ENCODE measurements at places on chromosomes 4 and X.

GRCh38 chrX:107324493-107325310 is 118.3 kb downstream of the DNAAF6 start:
- no peak for DNase-seq

DNA sequence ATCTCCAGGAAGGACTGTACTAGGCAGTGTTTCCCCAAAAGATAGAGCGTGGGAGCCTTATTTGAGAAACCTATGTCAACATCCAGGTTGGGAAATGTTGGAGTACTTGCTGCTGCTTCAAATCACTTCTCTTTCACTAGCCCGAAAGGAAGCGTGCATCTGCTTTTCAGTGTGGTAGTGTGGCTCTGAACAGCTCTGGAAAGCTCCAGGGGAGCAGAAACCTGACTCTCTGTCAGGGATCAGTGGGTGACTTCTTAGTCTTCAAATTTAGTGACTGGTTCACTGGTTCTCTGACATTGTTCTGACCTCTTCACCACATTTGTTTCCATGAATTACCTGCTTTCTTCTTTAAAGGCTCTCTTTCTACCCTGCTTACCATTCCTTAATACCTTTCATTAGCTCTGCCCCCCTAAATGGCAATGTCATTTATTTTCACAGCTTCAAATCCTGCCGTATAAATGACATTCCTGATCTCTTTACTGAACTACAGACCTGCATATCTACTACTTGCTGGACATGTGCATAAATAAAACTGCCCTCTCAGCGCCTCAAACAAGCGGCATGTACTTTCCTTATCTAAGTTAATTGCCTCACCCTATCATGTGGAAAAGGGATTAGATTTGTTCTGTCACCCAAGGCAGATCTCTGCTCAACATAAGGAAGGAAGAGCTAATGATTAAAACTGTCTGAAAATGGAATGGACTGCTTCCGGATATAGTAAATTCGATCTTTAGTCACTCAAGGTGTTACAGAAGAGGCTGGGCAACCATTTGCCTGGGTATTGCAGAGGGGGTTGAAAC is 37.0 kb downstream of the DLG3 start:
- DNase-seq: no peak

GRCh38 chr4:12679217-12679616 is 804.9 kb downstream of the RAB28 start:
- no peak for DNase-seq

DNA sequence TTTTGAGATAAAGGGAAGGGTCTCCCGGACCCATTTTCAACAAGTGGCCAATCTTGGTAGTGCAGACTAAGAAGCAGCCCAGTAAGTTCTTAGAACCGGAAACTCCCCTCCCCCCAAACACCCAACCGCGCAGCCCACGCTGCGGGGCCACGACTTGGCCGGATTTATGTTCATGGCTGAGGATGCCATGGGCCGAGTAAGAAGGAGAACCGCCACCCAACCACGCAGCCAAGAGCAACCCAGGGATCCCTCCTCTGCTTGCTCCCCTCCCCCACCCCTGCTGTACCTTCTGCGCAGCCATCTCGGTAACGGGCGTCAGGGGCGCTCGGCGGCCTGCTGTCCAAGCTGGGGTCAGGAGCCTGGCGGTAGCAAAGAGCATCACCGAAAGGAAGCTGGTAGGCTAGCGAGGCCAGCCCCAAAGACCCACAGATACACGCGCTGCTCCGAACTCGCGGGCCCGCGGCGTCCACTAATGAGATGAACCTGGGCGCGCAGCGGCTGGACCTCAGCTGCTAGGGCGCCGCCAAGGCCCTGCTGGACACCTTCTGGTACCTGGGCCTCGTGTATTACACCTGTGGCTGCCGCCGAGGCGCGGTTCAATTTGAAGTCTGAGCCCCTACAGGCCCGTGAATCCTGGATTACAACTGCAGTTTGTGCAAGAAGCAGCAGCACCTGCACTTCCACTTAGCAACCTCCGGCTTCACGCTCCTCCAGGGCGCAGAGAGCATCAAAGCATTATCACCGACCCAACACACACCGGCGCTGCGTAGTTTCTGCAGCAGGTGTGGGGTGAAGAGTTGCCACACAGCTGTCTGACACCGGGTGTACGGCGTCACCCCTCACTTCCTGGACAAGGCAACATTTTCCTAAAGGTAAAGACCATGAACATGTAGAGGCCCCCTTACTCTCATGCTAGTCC is 63.4 kb downstream of the NUDT10 start:
- peak; percentile 17 for DNase-seq

- no peak for DNase-seq
Observed at GRCh38 chr4:87377816-87378215, 13.2 kb downstream of the HSD17B11 start.

GRCh38 chrX:119607018-119607389 is 780 bp upstream of the NKRF start:
- no peak for DNase-seq

GRCh38 chr4:182250446-182250845 is 7.2 kb downstream of the TENM3 start:
- DNase-seq: no peak

DNA sequence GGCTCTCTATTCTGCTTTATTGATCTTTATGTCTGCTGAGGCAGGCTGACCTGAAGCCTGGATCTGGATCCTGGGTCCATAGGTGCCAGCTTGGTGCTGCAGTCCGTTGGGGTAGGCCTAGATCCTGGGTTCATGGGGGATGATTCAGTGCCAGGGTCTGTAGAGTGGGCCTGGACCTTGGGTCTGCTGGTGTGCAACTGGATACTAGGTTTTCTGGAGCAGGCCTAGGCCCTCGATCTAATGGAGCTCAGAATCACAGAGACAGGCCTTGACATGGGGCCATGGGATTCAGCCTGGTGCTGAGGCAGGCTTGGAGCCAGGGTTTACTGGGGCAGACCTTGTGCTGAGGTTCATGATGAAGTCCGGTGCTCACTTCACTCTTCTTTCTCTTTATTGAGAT is 358.6 kb downstream of the TEX13C start:
- no peak for DNase-seq

DNA sequence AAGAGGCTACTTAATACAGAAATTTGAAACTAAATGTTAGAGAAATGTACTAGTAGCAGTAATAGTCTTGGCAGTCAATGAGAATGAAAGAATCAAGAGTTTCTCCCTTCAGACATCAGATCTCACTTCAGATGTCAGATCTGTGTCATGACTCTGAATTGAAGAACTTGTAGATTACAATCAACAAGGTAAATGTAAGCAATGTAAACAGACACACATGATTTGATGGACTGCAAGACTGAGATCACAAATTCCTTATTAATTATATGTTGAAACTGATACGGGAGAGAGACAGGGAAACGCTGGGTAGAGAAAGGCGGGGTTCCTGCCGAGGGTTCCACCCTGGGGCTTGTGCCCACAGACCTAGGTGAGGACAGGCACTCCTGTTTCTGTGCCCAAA is 65.5 kb upstream of the HHIP start:
- no peak for DNase-seq

GRCh38 chr4:56739066-56739777 is 58.1 kb upstream of the HOPX start:
- no peak for DNase-seq

DNA sequence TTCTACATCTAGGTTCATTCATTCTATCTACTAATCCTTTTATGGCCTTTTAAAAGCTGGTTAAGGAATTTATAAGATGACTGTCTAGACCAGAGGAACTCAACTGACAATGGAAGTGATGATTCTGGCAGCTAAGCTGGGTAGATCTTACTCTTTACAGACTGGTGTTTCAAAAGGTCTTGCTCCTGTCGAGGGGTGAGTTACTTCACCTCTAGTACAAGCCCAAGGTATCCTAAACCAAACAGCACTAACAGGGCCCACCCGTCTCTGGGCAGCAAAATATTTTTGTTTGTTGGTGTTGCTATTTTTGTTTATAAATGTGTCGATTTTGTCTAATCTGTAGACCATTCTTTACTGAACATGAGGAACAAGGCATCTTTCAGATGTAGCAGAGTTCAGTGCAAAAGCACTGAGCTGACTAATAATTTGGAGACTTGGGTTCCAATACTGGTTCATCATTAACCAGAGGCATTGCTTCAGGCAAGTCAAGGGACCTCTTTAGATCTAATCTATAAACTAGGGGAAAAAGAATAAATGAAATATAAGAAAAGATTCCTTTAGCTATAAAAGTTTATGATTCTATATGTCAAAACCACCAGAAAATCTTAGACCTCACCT is 90.3 kb upstream of the FRG1 start:
- no peak for DNase-seq

- no peak for DNase-seq
Observed at GRCh38 chrX:10206317-10206716, 49.5 kb downstream of the CLCN4 start.

DNA sequence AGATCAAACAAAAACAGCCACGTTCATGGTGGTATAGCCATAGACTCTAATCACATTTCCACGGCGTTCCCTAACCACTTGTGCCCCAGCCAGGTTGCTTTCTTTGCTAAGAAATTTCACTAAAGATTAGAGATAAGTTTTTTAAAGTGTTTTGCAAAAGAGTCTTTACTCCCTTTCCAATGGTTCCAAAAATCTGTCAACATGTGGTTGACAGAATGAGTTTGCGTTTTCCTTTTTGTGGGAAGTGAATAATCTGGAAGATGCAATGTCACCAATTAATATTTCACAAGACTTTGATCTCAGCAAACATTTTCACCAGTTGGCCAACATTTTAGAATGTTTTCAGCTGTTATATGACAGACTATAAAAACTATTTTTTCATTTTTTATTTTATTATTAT is 35.3 kb downstream of the CXCL1 start:
- no peak for DNase-seq

- DNase-seq: no peak
Observed at GRCh38 chr4:20870436-20870835, 170.2 kb downstream of the PACRGL start.

DNA sequence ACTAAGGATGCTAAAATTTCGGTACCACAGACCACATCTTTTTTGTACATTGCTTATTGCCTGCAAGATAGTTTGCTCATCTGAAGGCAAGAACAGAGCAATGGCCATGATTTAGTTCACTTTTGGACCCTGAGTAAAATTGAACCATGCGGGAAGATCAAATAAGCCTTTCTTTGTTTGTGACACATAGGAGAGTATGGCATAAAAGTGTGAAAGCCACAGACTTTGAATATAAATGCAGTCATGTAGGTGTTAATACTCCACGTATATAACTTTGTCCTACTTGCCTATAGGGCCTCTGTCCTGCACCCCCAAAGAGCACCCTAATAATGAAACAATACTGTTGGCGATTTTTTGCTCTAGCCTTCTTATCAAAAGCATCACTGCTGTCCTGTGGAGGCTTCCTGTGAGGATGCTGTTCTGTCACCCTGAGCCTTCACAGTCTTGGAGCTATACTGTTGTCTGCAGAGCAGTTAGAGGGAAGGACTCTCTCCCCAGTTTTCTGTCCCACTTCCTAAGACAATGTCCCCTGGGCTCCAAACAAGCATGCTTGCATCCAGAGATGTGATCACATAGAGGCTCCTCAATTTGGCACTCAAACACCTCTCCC is 10.2 kb upstream of the CXCL13 start:
- no peak for DNase-seq

DNA sequence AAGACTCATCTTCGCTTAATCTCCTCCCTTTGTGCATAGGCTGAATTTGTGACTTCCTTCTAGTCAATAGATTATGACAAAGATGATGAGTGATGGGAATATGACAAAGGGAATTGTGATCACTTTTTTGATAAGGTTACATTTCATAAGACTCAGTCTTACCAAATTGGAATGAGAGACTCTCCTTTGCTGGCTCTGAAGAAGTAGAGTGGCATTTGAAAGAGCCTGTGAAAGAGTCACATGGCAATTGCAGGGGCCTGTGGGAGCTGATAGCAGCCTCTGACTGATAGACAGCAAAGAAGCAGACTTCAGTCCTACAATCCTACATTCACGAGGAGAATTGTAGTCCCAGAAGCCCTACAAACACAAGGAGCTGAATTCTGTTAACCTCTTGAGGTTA is 44.9 kb upstream of the ADAMTS3 start:
- DNase-seq: no peak

DNA sequence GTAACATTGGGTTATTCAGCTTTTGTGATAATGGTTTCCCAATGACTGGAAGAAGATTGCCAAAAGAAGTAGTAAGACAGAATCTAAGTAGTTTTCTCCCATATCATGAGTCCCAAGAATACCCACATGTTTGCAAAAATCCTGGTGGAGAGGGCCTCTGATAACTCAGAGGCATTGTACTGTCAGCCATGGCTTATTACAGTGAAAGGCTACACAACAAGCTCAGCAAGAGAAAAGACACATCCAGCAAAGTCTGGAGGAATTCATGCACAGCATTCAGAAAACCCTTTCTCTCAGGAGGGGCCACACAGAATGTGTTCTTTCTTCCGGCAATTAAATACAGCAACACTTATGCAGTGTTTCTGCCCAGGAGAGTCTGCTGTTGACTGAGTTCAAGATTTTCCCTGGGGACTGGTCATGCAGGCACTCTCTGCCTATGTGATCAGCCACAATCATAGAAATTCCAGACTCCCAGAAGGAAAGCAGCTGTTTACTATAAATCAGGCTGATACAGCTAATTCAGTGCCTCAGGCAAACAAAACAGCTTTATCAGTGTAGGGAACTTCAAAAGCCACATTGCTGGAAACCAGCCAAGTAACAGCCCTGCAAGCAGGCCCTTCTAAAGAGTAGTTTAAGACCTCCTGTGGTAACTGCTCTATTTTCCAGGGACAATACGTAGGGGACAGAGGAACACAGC is 937.1 kb downstream of the CCSER1 start:
- peak; percentile 78 for DNase-seq

- DNase-seq: no peak
Observed at GRCh38 chr4:174437749-174438148, 84.5 kb downstream of the HPGD start.

- DNase-seq: no peak
Observed at GRCh38 chr4:6470502-6471306, 1.7 kb downstream of the PPP2R2C start.

GRCh38 chr4:176163041-176163440 is 32.3 kb downstream of the SPATA4 start:
- no peak for DNase-seq

DNA sequence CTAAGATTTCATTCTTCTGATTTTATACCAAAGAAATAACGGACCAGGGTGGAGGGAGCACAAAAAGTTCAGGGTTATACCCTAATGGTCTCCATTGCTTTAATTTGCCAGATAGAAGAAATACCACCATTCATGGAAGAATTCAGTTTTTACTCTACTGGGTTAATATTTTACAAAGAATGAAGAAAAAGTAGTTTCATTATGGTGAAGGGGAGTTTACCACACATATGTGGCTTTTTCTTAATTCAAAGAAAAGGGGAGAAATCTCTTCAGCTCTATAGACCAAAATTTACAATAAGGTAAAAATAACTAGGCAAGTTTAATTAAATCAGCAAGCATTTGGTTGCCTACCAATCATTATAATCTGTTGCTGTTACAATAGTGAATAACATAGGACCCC is 37.6 kb downstream of the CASK start:
- no peak for DNase-seq

- no peak for DNase-seq
Observed at GRCh38 chrX:9362363-9362928, 102.4 kb upstream of the TBL1X start.

Measured in NCI-H524 treated with DMSO at 0.1 percent for 48 hours (cell line).